Mucosa of gallbladder (tissue), 1 donor: ENCODE measurements at places on chromosomes 12 and 14.

GRCh38 chr14:98233656-98234055 is 1038.3 kb downstream of the BCL11B start:
- no peak for DNase-seq

DNA sequence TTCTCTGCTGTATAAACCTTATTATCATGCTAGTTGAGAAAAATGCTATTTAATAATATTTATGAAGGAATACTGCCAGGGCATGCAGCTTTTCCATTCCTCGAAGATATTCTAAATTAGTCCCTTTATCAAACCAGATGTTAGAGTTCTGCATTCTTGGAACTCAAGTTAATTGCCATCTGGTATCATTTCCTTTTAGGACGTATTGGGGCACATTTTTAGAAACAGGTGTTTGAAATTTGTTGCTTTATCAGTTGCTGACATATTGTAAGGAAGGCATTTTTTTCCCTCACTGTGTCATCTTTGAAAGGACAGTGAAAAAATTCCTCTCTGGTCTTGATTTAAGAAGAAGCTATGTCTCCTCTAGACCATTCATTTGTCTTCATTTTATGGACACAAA is 471.2 kb upstream of the PRICKLE1 start:
- no peak for DNase-seq

- no peak for DNase-seq
Measured at GRCh38 chr12:52042706-52043385, 8.4 kb upstream of the NR4A1 start.

- DNase-seq: no peak
Measured at GRCh38 chr12:122081083-122081696, 2.6 kb downstream of the MLXIP start.

GRCh38 chr14:56490379-56490778 is 89.2 kb upstream of the TMEM260 start:
- no peak for DNase-seq

- DNase-seq: peak; percentile 32
Measured at GRCh38 chr12:11765817-11766794, 116.6 kb downstream of the ETV6 start.

GRCh38 chr12:10632226-10632625 is 18.8 kb upstream of the MAGOHB start:
- DNase-seq: no peak

DNA sequence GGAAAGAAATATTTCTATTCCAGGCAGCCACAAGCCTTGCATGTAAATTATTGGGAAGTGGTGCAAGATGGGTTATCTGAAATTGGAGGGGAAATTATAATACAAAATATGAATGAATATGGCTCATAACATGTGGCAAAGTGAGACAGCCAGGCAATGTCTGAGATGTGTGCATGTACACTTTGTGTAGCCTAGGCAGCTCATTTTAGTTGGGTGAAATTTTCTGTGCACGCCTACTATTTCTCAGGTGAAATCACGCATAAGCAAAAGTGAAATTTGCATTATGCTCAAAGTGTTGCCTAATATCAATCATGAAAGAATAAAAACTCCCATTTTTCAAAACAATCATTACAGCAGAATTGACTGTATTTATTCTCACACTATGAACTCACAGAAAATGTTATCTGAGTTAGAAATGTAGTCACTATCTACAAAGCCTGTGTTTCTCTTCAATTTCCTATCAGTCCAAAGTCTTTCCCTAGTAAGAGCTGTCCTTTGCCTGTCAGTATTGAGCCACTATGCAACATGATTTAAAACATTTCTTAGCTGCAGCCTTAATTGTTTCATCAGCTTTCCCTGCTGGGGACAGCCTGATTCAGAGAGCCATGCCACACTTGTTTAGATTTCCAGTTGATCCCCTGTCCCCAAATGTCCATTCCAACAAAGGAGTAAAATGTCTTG is 80.7 kb downstream of the EPS8 start:
- no peak for DNase-seq

DNA sequence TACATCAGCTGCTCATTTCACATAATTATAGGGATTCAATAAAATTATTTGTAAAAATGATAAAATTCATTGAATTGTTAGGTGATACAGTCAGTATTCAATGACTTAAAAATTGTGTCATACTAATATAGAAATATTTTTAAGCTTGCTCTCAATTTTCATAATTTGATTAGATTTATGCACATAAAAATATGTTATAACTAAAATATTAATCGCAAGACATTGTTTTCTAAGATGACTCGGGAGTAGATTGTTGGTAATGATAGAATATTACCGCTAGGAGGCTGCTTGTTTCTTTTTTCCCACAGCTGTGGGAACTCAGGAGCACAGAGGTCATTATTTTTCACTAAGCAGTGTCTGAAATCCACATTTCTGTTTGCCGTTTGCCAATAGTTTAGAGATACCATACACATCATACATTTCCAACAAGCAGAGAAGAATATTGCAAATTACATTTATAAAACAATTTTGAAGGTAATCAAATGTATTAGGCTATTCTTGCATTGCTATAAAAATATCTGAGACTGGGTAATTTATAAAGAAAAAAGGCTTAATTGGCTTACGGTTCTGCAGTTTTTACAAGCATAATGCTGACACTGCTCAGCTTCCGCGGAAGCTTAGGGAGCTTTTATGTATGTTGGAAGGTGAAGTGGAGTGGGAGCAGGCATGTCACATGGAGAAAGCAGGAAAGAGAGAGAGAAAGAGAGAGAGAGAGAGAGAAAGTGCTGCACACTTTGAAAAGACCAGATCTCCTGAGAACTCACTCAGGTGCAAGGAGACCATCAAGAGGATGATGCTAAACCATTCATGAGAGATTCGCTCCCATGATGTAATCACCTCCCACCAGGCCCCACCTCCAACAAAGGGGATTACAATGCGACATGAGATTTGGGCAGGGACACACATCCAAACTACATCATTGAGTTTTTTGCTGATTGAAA is 9.2 kb downstream of the CD69 start:
- no peak for DNase-seq

- no peak for DNase-seq
Measured at GRCh38 chr14:85276979-85277228, 253.0 kb upstream of the FLRT2 start.

DNA sequence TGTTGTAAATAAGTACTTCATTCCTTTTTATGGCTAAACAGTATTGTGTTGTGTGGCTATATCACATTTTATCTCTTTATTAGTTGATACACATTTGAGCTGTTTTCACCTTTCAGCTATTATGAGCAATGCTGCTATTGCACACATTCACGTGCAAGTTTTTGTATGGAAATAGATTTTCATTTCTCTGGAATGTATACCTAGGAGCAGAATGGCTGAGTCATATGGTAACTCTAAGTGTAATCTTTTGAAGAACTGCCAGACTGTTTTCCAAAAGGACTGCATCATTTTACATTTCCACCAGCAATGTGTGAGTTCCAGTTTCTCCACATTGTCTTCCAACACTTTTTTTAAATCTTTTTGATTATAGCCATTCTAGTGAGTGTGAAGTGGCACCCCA is 134.0 kb downstream of the SRGAP1 start:
- no peak for DNase-seq

DNA sequence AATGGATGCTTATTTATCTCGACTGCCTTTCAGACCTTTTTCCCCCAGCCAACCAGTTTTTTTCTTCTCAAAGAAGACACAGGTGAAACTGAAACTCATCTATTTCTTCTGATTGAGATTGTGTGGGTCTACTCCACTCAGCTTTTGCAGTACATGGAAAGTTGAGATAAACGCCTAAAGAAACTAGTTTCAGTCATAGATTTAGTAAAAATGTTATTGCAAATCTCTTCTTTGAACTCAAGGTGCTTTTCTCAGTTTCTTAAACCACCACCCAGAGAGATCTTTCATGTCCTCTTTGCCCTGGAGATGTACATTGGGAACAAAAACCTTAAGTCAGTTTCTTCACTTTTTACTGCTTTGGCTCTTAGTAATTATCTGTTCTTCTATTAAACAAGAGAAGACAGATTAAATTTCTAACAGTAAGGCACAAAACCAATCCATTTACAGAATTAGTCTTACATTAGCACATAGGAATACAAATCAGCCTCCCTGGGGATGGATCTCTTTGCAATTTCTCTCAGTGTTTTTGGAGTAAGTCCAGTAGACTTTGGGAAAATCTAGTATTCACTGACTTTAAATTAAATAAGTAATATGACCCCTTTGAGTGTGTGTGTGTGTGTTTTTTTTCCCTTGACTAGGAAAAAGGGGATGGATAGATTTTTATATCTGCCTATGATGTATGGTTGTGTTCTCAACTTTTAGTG is 11.6 kb downstream of the FBXW8 start:
- no peak for DNase-seq

DNA sequence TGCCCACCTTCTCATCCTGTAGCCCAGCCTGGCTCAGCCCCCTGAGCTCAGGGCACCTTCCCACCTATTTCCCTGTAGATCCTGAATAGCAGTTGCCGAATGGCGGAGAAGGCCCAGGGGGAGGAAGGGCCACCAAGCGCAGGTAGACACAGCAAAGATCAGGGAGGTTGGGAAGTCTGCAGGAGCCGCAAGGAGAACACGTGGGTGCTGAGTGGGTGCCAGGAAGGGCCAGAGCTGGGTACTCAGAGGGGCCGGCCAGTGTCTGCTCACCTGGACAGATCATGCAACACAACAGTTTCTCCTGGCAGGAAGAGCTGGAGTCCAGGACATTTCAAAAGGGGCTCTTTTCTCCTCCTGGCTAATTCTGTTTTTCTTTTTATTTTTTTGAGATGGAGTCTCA is 30.6 kb downstream of the CHGA start:
- no peak for DNase-seq

DNA sequence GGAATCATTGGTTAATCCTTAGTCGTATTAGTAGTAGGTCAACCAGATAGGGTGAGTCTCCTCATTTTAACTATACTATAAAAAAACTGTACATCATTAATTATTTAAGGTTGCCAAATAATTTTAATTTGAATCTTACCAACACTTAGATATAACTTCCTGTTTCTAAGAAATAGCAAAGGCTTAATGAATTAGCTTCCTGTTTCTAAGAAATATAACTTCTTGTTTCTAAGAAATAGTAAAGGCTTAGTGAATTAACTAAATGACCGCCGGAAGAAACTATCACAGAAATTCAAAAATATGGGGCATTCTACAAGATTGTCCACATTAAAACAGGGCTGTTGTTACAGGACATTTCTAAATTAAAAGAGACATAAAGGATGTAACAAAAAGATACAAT is 392.9 kb upstream of the FOXG1 start:
- DNase-seq: no peak

- DNase-seq: peak; percentile 52
Measured at GRCh38 chr14:89303456-89304435, 113.3 kb downstream of the FOXN3 start.

- DNase-seq: no peak
Measured at GRCh38 chr12:89962648-89963047, 254.0 kb upstream of the ATP2B1 start.

GRCh38 chr14:82872494-82872893 is 1338.8 kb upstream of the SEL1L start:
- DNase-seq: no peak

DNA sequence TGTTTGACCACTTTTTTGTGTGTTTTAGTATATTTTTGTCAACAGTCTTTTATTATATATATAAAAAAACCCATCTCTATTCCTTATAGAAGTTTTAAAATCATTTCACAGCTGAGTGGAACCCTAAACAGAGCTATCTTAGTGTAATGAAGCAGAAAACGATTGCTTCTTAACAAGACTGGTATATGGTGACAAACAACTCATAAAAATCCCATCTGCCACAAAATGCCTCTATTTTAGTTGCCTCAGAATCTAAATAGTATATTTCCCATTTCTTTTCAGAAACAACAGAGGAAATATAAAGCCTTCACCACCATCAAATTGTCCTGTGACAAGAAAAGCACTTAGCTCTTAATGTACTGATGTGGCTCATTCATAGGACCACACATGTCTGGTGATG is 322.4 kb downstream of the ATP23 start:
- DNase-seq: no peak

- no peak for DNase-seq
Measured at GRCh38 chr12:10553148-10553547, 47.5 kb downstream of the EIF2S3B start.

GRCh38 chr14:90785471-90785870 is 30.8 kb downstream of the TTC7B start:
- peak; percentile 59 for DNase-seq

DNA sequence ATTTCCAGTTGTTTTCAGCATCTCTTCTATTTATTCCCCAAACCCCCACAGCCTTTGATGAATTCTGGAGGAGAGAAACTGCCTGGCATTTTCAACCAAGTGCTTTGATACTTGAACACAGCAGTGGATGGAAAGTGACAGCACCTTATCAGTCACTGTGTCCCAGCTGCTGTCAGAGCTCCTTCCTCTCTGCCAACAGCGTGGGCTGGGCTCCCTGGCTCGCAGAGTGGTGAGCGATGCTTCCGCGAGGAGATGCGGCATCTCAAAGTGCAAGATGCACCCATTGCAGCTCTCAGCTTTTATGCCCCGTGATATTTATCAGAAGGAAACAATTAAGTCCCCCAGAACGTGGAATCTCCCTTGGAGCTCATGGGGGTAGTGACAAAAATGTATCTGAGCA is 72.6 kb upstream of the TCL1A start:
- no peak for DNase-seq

DNA sequence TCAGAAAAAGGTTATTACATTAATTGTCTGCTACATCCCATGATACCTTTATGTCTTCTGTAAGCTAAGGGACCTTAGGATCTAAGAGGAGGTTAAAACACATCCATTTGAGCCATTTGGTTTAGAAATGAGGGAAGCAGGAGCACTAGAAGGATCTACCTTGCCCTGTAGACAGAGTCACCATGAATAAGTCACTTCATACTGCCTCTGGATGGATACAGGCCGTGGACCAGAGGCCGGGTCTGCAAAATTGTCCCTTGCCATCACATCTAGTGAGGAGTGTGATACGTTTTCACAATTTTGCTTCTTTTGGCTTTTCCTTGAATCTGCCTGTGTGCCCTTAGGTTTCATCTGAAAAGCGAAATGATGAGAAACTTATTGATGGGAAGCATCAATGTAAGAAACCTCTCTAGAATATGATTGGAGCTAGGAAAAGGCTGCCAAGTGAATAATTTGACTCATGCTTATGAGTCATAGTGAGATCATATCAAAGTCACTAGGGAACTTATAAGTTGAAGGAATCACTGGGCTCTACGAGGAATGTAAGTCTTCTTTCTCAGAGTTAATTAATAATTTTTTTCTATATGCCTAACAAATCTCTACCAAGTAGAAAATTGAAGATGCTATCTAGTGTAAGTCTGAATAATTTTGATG is 10.8 kb downstream of the GLRX5 start:
- DNase-seq: no peak

GRCh38 chr12:65496617-65497016 is 218.1 kb downstream of the MSRB3 start:
- peak; percentile 14 for DNase-seq

- DNase-seq: no peak
Measured at GRCh38 chr14:70924521-70924920, 17.3 kb downstream of the PCNX1 start.

GRCh38 chr14:79569072-79569471 is 642.2 kb downstream of the DIO2 start:
- no peak for DNase-seq

- no peak for DNase-seq
Measured at GRCh38 chr14:88985654-88986053, 161.2 kb downstream of the TTC8 start.
